ENCODE measurements at places on chromosomes 2 and 18. TPM values are rescaled to one million over a fixed set of nuclear protein-coding genes. Genes with fewer than 3 reads are reported as not detected.

The TMSB10 gene
- total RNA-seq = 9,237 TPM

The CPS1 gene
- 13.2 TPM for total RNA-seq

The CDK5R2 gene
- total RNA-seq = 3.9 TPM

The CKAP2L gene
- total RNA-seq = 15.9 TPM

The RNF152 gene
- total RNA-seq = 0.01 TPM

The HOXD10 gene
- 5.4 TPM for total RNA-seq

Measured in A549 treated with Mapracorat at 1 μM for 4 hours (cell line).